ENCODE measurements at places on chromosomes 1 and 21.

- DNase-seq = no peak
These were observed 650 bp downstream of the TNFAIP8L2 start for GRCh38 chr1:151157067-151157531.

DNA sequence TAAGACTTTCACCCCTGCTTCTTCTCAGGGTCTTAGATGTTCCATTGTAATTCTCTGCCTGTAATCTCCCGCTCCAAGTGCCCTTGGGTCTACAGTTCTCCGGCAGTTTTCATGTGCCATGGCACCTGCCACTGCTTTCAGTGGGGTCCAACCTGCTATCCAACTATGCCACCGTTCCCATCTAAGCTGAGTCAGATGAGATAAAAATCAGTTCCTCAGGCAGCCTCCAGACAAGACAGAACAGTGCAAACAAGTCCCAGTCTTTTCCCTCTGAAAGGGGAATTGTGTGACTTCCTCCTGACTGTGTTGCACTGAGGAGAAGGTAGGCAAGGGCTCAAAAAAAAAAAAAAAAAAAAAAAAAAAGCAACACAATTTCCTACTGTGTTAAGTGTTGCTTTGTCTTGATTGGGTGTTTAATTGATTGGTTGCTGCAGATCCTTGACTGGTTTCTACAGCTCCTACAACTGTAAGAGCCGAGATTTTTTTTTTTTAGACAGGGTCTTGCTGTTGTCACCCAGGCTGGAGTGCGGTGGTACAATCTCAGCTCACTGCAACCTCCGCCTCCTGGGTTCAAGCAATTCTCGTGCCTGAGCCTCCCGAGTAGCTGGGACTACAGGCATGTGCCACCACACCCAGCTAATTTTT lies 50.7 kb downstream of the EBNA1BP2 start:
- no peak for DNase-seq

DNA sequence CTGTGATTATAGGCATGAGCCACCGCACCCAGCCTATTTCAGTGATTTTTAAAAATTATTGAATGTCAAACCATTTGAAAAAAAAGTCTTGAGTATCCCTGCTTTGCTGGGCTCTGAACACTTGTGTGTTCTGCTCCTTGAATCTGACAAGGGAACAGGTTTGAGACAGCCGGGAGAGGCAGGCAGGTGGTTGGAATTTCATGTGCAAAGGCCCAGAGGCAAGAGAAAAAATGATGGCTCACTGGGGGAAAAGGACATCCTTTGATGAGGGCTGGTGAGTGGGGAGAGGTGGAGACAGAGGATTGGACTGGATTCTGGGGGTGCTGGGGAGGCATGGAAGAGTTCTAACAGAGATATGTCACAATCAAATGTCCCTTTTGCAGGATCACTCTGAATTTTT lies 13.1 kb upstream of the WASF2 start:
- no peak for DNase-seq

- peak; percentile 24 for DNase-seq
These were observed 55.3 kb upstream of the BOLA1 start for GRCh38 chr1:149844101-149844500.

DNA sequence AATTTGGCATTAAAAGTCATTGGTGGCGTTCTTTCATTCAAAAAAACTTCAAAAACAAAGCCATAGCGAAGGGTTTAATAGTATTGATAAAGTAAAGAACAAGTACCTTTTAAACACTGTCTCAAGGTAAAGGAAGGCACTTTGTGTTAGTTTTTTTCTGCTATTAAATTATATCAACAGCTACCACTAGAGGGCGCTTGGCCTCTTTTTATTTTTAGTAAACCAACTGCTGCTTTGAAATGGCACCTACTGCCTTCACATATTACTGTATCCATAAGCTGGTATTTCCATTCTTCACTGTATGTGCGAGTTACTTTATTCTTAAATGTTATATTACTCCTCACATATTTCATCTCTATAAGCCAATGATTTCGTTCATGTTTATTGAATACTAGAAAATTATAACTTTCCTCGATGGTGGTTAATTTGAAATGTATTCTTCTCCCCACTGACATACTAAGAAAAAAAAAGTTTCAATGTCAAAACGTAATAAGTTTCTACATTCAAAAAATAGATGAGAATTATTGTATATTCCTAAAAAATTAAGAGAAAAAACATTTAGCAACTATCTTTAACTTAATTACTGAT lies 125.7 kb upstream of the CXADR start:
- DNase-seq = peak; percentile 33

GRCh38 chr1:225548140-225548857 lies 104.6 kb downstream of the ENAH start:
- DNase-seq = no peak

DNA sequence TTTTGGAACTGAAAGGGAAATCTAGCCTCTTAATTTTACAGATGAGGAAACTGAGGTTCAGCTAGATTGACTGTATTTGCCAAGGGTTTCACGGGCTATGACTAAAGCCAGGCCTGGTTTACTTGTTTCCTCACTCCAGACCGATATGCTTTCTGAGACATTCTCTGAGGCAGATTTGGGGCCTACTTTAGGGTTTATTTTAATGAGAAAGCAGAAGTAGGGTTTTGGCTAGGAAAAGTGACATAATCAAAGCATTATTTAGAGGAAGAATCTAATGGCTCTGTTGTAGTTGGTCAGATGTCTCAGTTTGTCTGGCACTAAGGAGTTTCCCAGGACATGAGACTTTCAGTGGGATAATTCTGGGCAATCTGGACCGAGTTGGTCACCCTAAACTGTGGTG lies 1.5 kb upstream of the RPTN start:
- no peak for DNase-seq

DNA sequence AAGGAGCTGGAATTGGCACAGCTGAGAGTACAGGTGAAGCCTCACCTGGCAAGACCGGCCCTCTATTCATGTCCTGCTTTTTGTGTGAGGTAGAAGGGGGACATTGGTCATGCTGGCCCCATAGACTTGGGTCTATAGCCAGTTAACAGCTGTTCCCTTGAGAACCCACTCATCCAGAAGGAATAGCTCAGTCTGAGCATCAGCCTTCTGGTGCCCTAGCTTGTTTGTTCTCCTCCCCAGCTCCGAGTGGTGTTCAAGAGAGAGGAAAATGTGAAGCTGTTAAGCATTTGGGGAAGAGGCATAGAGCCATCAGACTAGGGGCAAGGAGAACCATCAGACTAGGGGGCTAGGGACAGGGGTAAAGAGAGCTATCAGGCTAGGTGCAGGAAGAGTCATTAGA lies 290.9 kb downstream of the SIPA1L2 start:
- DNase-seq = no peak

DNA sequence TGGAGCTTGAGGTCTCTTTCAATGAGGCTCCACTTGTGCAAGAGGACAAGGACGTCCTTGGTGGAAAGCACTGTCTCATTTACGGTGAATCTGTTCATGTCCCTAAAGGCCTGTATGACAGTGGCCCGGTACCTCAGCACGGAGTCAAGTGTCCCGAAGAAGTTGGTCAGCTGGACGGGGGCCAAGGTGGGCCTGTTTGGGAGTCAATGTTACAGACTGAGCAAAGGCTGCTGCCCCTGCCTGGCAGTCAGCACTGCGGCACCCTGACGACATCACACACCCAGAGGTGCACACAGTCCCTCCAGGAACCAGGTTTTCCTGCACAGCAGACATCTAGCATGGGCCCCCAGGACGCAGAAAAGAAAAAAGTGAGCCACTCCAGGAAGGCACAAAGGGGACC lies 19.1 kb downstream of the MRAP start:
- no peak for DNase-seq

- no peak for DNase-seq
These were observed 186.6 kb upstream of the ST6GALNAC5 start for GRCh38 chr1:76680651-76681050.

GRCh38 chr1:36352125-36352909 lies 28.9 kb upstream of the EVA1B start:
- peak; percentile 82 for DNase-seq

- DNase-seq = peak; percentile 24
These were observed 39.4 kb upstream of the VTCN1 start for GRCh38 chr1:117250061-117250606.

- DNase-seq = no peak
These were observed 80.4 kb upstream of the LPGAT1 start for GRCh38 chr1:211910913-211911485.

DNA sequence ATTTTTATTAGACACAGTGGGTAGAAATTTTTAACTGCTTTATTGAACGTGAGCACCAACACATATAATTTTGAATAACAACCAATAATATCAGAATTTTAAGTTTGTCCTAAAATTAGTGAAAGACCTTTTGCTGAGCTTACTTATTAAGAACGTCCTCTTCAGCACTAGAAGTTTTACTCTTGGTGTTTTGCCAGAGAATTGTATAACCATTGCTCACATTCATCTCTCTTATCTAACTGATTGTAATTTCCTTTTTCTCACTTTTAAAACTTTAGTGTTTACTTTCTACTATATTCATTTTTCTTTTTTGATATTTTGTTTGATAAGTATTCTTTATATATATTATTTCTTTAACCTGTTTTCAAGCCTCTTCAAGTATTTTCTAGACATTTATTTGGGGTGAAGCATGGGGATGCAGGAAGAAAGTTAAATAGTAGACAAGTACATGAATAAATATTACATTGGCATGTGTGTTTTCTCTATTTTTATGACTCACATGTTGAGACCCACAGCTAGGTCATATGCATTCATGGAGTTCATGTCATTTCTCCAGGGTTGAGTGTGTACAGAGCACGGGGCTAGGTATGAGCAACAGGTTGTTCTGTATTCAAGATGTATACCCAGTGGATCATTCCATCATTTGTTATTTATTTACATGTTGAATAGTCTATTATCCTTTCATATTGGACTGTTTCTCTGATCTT lies 90.6 kb downstream of the ATP6V1G3 start:
- peak; percentile 78 for DNase-seq

DNA sequence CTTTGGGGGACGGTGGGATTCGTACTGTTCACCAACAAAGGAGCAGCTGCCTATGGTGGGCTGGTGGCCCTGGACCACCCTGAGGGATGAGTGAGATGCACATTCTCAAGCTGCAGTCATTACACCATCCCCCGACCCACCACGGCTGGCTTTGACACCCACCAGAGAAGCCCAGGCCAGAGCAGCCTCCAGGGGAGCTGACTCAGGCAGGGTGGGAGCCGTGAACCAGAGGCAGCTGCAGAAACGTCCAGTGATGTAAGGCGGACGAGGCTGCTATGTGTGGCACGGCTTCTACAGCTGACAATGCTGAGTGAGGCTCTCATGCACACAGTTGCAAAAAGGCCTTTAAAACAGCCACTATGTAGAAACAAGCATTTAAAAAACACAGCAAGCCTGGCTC lies 40.1 kb downstream of the CHAF1B start:
- no peak for DNase-seq

DNA sequence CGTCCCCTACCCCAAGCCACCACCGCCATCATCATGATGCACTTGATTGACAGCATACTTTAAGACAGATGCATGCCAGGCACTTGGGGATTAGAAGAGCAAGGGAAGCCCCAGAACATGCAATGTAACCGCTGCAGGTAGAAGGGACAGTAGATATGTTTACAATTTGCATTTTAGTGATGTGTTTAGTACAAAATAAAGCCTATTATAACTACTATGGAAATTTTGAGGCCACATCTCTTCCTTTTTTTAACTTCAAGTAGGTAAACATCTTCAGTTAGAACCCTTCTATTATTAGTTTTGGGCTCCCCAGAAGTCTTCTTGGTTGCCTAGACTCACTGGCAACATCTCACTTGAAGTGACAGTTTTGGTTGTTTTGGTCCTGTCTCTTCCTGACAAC lies 25.3 kb downstream of the CR1L start:
- no peak for DNase-seq

DNA sequence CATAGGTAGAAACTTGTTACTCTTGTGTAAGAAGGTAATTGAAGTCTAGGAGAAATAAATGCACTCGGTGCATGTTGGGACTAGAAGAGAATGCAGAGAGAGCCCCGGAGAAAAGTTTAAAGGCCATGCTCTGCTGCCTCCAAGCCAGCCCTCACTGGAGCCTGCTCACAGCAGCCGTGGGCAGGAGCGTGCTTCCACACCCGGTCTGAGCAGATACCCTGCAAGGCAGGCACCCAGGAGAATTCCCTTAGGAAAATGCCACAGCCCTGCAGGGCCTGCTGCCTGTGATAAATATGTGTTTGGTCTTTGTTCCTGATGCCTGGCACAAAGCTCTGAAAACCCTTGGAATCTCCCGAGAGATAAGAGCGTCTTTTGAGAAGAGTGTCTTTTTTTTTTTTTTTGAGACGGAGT lies 22.8 kb downstream of the C2CD2 start:
- DNase-seq = peak; percentile 82

GRCh38 chr1:163877016-163877415 lies 555.3 kb downstream of the NUF2 start:
- no peak for DNase-seq
